ENCODE measurements at places on chromosomes 11 and 22.

DNA sequence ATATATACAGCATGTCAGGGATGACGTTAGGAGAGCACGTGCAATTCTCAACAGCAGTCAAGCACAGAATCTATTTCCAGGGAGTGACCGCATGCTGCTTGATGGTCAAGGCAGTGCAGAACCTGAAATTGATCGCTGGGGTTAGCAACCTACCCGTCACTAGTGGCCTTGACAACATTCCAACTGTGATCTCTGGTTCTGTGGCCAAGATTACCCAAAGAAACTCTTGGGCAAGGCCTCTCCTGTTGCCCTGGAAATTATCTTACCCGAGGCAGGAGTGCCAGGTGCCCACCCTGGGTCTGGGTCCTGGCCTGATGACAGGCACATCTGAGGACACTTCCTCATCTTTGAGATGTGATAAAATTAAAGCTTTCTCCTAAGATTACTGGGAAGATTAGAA, 2.2 kb downstream of the TM7SF2 start:
- no peak for DNase-seq

GRCh38 chr22:49564054-49564453, 263.6 kb downstream of the BRD1 start:
- no peak for DNase-seq

- DNase-seq, result no peak
Observed at GRCh38 chr11:61417670-61418069, 12.1 kb downstream of the CPSF7 start.

GRCh38 chr22:21450858-21451353, 16.3 kb upstream of the TMEM191C start:
- DNase-seq, result no peak

DNA sequence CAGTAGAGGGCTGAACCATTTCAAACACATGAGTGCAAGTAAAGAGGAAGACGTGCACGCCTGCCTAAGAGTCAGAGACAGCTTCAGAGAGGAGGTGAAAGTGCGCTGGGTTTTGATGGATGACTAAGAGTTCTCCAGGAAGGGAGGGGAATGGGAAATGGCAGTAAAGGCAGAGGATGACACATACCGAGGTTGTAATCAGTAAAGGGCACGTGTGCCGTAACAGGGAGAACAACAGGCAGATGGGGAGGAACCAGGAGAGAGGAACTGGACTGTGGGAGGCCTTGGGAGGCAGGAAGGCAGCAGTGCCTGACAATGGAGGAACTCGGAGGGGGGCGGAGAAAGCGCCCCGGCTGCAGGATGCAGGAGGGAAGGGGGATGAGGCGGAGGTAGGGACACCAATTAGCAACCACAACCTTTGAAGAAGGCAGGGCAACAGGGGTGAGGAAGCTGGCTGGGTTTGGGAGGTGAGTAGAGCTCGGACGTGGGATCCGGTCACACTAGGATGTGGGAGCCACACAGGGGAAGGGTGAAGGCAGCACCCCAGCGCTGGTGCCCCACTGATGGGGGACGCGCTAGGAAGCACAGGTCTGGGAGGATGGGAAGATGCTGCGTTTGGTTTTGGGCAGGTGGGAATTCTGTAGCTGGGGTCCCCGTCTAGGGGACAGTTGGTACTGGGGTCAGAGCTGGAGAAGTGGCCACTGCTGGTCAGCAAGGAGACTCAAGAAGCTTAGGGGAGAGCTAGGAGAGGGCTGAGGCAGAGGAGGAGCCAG, 67.4 kb downstream of the SCUBE1 start:
- DNase-seq, result no peak

- no peak for DNase-seq
Observed at GRCh38 chr11:119125821-119126220, 4.4 kb downstream of the HINFP start.

- DNase-seq, result no peak
Observed at GRCh38 chr22:45877651-45878050, 99.3 kb downstream of the WNT7B start.

- peak; percentile 86 for DNase-seq
Observed at GRCh38 chr22:43142880-43143562, at the start of gene MCAT. Gene MCAT (minus strand): TSS chr22:43143398. CDS start chr22:43143348, 50 bp downstream.

- DNase-seq, result no peak
Observed at GRCh38 chr22:38758276-38758945, 2.6 kb upstream of the SUN2 start.

DNA sequence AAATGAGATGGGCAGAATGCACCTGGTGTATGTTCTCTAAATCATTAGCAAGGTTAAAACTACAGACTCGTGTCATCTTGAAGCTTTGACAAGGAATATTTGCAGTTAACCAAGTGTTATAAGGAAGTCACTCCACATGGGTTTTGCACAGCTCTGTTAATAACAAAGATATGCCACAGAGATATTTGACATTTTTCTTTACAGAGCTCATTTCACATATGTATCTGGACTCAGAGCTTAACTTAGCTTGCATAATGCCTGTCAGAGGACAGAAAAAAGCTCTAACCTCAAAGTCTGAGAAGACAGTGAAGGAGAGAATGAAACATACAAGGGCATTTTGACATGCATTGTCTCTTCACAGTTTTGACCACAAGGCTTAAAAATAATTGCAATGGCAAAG, 105.5 kb downstream of the C11orf87 start:
- no peak for DNase-seq

DNA sequence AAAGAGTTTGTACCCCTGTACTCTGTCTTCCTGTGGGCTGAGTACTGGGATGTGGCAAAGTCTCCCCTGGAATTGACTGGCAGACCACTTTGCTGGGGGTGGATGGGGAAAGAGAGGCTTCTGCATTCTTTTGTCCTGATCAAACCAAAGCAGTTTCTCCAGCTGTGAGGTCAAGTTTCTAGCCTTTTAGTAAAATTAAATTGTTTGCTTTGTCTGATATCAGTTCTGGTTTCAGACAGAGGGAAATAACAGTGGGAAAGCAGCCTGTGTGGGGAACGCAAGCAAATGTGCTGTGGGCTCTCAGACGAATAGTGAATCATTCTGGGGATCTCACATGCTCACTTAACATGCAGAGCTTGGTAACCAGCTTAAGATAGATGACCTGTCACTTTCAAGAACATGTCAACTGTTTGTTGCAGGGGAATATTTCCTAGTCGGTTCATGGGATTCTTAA, 151.6 kb downstream of the FAT3 start:
- peak; percentile 44 for DNase-seq

DNA sequence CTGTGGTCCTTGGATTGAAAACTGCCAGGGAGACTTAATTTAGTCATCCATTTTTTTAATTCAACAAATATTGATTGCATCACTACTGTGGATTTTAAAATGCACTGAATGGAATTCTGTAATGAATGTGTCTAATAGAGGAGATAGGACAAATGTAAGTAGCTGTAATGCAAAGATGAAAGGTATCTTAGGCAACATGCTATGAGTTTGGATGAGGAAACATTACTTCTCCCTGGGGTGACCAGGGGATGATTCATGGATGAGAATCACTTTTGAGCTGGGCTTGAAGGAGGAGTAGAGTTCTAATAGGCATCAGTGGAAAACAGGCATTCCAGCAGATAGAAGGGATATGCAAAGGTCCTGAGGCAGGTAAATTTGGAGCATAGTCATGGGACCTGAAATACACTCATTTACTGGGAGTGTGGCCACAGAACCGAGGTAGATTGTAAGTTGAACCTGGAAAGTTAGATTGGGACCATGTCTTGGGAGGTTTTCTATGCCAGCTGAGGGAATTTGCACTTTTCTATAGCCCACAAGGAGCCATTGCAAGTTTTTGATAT, 43.4 kb downstream of the PKNOX2 start:
- no peak for DNase-seq

DNA sequence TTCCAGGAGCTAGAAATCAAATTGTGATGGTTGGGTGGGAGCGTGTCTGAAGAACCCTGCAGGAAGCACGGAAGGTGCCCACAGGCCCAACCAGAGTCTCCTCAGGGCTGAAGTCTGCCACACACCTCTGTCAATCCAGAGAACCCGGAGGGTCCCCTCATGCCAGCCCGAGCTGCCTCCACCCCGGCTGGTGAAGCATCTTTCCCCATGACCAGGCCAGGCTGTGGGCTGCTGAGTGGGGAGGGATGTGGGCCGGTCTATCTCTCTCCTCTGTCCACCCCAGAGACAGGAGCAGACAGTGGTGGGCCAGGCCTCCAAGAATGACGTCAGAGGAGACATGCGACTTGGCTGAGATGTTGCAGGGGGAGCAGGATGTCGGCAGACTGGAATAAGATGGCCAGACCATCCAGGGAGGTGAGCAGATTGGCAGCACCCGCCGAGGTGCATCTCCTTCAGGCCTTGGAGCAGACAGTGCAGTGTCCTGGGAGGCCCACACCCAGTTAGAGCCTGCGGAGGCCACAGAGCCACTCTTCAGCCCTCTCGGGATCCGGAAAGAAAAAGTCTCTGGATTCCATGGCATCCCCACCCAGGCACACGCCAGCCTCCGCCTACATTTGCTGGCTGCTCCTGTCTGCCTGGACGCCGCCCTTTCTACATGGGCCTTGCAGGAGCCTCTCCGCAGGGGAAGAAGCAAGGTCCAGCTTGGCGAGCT, 1524.9 kb downstream of the BRD1 start:
- DNase-seq, result no peak

DNA sequence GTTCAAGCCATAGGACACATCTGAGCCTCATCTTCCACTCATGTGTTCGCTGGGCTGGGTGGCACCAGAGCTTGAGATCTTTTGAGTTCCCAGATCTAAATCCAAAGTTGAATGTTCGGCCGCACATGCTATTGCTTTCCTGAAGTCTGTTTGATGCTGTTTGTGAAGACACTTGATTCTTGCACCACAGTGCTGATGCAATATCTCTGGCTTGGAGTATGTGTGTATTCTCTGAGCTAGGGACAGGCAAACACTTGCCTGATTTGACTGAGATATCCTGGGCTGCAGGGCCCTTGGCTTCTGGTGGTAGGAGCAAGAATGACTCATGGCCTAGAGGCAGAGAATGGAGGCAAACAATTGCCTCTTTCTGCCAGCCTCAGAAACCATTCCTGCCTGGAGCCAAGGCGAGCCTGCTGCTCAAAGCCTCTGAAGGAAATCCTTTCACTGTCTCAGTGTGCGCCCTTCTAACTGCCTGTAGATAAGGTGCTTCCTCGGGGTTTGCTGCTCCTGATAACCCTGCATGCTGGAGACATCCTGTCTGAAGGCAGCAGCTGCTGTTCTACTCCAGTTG, 73.0 kb downstream of the CYB5R2 start:
- DNase-seq, result no peak

DNA sequence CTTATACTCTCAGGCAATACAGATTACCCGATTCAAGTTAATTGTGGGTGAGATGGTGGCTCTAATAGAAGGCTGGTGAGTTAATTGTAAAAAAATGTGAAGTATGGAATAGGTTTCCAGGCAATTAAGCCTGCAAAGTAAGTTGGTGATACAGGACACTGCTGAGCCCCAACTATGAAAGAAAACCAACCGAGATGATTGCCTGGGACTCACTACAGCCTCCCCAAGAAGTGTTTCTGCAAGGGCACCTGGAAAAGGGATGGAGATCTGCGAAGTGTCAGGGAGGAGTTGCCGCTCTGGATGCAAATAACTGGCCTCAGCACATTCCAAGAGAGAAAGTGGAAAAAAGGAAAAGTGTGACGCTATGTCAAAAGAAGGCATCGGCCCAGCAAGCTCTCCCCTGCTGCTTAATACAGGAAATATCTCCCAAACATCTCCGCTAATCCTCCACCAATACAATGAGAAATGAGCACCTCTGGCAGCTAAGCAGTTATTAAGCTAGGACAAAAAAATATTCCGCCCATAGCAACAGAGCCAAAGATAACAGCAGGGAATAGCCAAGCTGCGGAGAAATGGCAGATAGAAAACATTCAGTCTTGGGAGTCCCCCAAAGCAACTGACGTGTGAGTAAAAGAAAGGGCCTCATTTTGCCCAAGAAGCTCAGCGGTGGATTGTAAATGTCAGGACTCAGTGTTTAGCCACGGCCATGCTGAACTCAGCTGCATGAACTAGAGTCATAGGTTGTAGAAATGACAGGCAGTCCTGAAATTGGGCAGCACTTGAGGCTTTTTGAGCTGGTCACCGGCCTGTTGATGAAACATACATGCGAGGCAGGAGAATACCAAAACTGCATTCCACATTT, 133.7 kb downstream of the SNX19 start:
- DNase-seq, result no peak

- peak; percentile 1 for DNase-seq
Observed at GRCh38 chr11:12290477-12290922, 86.9 kb upstream of the PARVA start.

DNA sequence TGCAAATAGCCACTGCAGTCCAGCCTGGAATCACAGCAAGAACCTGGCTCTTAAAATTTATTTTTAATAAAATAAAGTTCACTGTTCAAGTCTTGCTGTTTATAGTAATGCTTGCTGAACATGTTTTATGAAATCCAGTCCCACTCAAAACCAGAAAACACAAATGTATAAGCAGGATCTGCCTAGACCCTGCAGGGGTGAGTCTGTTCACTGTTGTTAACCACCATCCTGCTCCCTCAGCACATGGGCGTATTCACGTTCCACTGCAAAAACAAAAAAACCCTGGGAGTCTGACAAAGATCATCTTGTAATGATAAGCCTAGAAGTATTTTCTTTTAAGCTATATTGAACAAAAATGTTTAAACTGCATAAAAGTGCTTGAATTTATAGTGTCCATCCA, 45.0 kb upstream of the CTTN start:
- DNase-seq, result no peak

- DNase-seq, result no peak
Observed at GRCh38 chr22:48456449-48456848, 1371.2 kb downstream of the BRD1 start.

- no peak for DNase-seq
Observed at GRCh38 chr11:2077061-2077802, 62.0 kb downstream of the IGF2 start.

DNA sequence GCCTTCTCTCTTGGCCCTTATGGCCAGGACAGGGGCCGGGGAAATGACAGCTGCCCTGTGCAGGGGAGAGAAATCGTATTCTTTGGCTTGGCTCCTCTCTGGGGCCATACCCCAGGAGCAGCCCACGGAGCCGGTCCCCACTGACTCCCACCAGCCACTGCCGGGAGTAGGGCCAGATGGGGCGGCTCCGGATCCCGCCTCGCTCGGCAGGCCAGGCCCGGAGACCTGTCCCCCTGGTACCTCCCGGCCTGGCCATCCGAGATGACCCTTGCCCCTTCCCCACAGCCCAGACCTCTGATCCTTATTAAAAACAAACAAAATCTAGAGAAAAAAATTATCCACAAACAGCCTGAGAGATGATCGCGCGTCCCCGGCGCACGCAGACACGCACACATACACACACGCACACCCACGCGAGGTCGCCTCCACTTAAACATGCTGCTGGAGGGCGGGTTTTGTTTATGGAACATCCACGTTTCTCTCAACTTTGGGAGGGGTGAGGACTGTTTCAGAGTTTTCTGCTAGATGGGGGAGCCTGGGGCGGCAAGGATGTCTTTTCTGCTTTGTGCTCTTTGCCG, 59.1 kb downstream of the IGLL1 start:
- DNase-seq, result no peak

- DNase-seq, result no peak
Observed at GRCh38 chr11:63629426-63629825, 15.2 kb upstream of the PLAAT3 start.

- no peak for DNase-seq
Observed at GRCh38 chr22:42430528-42431125, 1.6 kb downstream of the NFAM1 start.

GRCh38 chr11:19723572-19724342, 11.1 kb downstream of the NAV2 start:
- no peak for DNase-seq

- DNase-seq, result no peak
Observed at GRCh38 chr11:96088914-96089313, 165.0 kb upstream of the MTMR2 start.

Measured in HEK293T (cell line).